ENCODE measurements at places on chromosomes 5 and 9.

- no peak for DNase-seq
Observed at GRCh38 chr9:86667307-86667706, 280.0 kb downstream of the GAS1 start.

DNA sequence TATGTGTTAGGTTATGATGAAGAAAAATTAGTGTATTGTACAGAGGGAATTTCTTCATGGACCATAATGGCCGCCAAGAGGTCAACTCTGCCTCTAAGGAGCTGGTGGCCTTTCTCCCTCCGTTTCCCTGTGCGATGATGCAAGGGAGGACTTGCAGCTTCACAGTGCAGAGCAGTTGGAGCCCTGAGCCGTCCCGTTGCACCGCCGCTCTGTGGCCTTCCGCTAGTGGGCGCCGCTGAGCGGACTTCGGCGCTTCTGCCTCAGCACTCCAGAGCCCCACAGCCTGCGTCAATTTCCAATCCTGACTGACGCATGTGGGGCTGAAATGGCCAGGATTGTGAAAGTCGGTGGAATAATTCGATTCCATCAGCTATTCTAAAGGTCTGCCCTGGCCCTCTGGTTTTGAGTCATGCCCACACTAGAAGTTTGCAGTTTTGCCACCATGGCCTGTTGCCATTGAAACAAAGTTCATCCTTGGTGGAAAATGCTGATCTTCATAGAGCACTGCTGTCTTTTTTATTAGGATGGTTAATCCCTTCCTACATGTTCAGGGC lies 22.7 kb upstream of the LECT2 start:
- no peak for DNase-seq

DNA sequence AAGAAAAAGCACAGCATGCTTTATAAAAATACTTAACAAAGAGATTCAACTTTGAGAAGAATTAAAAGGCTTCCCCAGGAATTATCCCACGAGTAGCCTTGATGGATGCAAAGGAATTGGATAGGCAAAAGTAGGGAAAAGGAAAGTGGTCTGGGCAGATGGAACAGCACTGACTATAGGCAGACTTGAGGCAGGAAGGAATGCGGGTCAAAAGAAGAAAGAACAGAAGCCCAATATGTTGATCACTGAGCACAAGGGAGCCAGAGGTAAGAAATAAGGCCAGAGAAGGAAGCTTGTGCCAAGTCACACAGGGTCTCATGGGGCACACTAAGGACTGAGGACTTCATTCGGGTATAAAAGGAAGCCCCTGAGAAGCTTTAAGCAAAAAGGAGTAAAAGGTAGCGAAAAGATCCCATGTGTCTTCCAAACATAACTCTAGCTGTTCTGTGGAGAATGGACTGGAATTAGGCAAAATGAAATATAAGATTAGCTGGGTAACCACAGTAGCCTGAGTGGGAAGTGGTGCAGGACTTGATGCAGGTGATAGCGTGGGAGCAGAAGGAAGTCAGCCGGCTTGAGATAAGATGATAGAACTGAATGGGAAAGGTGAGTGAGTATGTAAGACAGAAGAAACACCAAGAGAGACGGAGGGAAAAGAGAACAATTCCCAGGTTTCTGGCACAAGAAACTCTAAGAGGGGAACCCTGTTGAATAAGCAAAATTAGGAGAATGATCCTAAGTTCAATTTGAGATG lies 106.6 kb downstream of the DENND1A start:
- DNase-seq: no peak

GRCh38 chr5:176736931-176737745 lies 73.2 kb upstream of the UNC5A start:
- no peak for DNase-seq

DNA sequence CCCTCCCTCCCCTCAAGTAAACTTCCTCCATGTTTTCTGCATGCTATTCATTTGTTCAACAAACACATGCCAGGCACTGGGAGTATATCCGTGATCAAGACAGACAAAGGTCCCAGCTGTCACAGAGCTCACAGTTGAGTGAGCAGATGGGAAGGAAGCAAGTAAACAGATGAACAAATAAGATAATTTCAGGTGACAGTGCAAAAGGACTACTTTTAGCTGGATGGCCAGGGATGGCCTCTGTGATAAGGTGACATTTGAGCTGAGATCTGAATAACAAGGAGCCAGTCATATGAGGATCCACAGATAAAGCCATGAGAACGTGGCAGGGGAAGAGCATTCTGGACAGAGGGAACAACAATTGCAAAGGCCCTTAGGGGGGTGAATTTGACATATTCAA lies 121.7 kb upstream of the RAD23B start:
- no peak for DNase-seq

- no peak for DNase-seq
Observed at GRCh38 chr5:91484662-91485061, 101.5 kb upstream of the ARRDC3 start.

DNA sequence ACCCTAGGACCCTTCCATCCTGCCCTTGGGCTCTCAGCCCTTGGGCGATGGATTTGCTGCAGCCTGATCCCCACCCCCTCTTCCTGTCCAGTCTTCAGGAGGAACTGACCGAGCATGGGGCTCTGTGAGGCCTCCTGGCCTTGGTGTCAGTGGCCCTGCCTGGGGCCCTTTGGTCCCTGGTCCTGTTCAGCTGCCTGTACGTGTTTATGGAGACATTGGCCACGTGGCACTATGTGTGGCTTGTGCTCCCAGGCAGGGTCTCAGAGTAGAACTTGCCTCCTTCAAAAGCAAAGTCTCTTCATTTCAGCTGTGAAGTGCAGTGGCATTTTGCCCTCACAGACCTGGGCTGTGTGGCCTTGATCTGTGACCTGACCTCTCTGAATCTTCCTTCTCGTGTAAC lies 11.1 kb downstream of the FCN2 start:
- DNase-seq: no peak

GRCh38 chr9:86749161-86749893 lies 198.0 kb downstream of the GAS1 start:
- no peak for DNase-seq

GRCh38 chr5:92402045-92402444 lies 1018.9 kb upstream of the ARRDC3 start:
- DNase-seq: no peak

DNA sequence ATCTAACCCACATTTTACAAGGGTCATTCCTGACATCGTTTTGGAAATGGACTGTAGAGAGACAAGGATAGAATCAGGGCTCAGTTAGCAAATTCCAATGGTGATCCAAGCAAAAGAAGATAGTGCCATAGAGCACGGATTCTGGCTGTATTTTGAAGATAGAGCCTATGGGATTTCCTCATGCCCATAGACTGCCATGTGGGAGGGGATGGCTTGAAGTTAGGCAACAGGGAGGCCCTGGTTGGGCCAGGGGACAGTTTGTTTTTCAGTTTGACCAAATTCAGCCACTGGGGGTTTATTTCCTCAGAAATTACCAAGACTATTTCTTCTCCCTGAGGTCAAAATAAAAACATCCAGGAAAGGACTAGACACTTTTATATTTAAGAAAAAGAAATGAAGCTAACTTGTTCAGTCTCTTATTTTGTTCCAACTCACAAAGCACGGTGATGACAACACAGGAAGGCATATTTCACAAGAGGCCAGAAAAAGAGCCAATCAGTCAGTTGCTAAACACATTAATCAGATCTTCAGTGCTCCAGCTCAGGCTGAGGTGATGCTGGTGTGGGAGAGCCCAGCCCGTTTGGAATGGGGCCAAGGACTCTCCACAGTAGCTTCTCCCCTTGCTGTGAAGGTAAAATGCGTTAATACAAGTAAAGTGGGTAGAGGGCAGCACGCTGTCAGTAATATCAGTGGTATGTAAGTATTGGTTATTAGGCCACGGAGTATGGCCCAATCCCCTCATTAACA lies 4.4 kb upstream of the DCTN4 start:
- DNase-seq: no peak

DNA sequence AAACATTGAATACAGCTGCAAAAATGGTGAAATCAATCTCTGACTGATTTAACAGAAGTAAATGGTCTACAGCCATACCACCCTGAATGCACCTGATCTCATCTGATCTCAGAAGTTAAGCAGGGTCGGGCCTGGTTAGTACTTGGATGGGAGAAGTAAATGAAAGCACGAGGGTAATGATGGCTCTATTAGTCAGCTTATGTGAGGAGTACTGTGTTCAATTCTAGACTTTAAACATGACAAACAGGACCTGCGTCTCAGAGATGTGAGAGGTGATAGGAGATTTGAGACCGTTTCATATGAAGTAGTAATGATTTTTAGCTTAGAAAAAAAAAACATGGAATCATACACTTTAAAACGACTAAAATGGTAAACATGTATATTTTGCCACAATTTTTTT lies 77.1 kb upstream of the SUSD1 start:
- no peak for DNase-seq

DNA sequence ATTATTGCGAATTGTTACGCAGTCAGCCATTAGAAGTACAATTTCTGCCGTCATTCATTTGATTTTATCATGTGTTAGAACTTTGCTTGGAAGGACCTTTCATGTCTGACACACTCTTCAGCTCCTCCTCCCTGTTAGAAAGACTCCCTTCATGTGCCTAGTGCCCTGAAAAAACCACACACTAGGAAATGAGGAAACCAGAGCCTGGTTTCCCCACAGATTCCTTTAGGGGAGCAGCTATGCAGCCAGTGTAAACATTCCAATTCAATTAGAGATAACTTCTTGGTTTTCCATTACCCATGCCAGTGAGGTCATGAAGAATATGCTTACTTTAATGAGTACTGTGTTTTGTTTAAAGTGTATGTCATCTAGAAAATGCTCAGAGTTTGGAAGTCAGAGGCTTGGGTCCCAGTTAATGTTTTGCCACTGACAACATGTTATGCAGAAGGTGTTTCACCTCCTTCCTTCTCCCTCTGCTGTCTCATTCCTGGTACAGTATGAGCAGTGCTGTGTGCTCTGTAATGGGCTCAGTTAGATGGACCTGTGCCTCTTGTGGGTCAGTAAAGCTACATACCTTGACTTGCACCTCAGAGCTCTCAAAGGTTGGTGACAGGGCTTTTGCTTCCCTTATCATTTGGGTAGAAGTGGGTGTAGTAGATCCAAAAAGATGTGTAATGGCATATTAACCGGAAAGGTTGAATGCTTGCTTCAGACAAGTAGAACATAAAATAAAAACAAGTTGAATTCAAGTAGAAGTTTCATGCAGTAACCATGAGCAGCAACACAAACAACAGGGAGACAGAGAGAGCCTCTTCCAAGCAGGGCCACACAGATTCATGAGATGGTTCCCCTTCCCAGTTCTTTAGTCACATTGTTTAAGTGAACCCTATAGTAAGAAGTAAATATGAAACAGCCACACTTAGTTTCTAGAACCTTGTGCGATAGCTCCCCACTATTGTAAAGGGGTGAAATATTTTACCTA lies 52.6 kb upstream of the TNFAIP8 start:
- DNase-seq: no peak

DNA sequence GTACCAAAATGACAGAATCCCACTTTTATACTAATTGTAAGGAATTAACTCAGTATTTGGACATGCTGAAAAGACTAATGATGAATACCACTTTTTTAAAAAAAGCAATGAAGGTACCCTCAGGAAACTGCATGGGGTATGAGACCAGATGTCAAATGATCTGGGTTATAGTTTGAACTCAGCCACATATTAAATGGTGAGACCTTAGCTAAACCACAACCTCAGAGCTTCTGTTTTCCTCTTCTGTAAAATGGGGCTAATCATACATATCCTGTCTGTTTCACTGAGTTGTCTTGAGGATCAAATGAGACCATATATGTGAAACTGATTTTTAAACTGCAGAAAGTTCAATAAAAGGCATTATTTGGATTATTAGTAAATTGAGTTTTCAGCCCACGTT lies 238.4 kb downstream of the AP3B1 start:
- DNase-seq: no peak
